ENCODE measurements at places on chromosomes 1 and 21.
A peak's percentile ranks its signal among the peaks of the same experiment; 100 is the strongest.

DNA sequence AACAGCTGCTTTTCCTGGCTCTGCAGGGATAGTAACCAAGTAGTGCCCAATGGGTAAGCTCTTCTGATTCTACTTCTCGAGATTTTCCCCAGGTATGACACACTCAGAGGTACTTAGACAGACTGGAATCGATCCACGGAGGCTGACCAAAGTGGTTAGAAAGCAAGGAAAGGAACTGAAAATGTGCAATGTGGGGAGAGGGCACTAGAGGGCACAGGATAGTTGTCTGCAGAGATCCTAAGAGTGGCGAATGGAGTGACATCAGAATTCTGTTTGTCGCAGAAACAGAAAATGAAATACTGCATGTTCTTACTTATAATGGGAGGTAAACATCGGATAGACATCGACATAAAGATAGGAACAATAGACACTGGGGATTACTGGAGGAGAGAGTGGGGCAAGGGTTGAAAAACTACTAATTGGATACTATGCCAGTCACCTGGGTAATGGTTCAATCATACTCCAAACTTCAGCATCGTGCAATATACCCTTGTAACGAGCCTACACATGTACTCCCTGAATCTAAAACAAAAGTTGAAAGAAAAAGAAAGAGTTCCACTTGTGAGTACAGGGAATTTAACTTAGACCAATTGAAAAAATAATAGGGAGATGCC is 23.3 kb downstream of the CYP2J2 start:
- peak; percentile 7 for DNase-seq

- no peak for DNase-seq
These were observed 61.1 kb downstream of the SDC3 start for GRCh38 chr1:30847358-30847972.

- no peak for DNase-seq
These were observed 4.6 kb upstream of the PRDM16 start for GRCh38 chr1:3064296-3064850.

DNA sequence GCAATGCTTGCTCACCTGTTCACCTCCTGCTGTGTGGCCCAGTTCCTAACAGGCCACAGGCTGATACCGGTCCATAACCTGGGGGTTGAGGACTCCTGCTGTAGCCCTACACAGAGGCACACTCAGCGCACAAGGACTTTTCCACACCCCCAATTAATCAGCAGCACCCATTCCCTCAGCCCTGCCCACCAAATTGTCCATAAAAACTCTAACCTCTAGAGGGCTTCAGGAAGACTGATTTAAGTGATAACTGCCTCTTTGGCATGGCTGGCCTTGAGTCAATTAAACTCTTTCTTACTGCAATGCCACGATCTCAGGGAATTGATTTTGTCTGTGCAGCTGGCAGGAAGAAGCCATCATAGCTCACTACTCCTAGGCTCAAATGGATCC is 71.3 kb upstream of the MUTYH start:
- DNase-seq: no peak

DNA sequence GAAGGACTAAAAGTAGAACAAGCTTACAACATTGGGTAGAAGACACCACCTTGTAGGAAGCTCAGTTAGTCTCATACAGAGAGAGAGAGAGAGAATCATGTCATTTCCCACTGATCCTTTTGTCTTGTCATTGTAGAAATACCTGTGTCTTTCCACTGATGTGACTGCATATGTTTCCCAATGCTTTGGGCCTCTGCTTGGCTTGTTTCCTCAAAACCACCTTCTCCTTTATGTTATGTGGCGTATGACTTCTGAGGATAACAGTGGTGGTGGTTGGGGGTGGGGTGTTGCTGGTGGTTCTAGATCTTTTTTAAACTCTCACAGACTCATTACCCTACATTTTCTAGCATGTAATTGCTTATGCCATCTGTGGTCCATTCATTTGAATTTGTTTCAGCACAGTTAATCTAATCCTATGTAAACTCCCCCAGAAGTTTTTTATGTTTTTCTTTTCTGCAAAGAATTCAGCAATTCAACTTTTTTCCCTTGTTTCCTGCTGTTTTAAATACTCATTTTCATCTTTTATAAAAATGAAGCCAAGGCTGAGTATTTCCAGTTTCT is 9.3 kb downstream of the RGL1 start:
- no peak for DNase-seq

Data from fibroblast of upper back skin (primary cell).